Activated naive CD4-positive, alpha-beta T cell (primary cell): ENCODE measurements at places on chromosomes 2 and 18.

DNA sequence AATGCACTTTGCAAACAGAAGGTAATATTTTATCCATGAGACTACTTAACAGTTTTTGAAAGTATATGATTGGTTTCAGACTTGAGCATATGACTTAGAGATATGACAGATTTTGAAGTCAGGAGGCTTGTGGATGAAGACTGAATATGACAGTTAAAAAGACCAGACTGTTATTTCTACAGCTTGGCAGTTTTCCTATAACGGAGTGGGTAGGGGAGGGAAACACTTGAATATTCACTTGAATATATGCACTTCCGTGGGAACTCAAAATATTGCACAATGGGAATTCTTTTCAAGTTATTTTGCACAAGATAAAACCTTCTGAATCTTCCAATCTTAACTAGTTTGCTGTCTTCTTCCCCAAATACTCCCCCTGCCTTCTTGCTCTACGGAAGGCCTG, 64.6 kb upstream of the ACKR3 start:
- no peak for DNase-seq

- no peak for DNase-seq
These were observed 6.3 kb downstream of the MYOM1 start for GRCh38 chr18:3213300-3214059.

- DNase-seq: no peak
These were observed 219.3 kb downstream of the SPP2 start for GRCh38 chr2:234269769-234270204.

DNA sequence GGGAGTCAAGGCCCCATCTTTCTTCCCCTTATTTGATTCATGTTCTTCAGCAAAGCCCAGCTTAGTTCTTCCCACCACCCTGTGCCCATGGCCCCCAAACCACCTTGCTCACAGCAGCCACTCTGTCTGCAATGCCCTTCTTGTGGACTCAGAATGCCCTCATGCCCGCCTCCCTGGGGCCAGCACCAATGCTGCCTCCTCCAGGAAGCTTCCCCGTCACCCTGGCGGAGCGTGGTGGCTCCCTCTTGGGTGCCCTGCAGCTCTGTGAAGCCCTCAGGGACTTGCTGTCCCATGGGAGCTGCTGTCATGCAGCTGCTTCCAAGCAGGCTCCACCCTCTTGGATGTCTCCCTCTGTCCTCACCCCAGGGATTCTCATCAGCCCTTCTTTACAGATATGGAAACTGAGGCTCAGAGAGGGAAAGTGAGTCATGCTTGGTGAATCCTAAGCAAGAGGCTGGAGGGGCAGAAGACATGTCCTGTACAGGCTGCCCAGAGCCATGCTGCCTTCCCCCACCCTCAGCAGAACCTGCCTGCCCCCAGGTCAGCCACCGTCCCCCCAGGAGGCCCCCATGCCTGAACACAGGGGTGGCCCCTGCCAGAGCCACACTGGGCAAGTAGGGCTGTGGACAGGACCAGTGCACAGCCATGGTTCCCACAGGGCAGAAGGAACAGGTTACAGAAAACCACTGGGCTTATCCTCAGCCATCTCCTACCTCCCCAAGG, 11.8 kb upstream of the DUSP2 start:
- DNase-seq: no peak

DNA sequence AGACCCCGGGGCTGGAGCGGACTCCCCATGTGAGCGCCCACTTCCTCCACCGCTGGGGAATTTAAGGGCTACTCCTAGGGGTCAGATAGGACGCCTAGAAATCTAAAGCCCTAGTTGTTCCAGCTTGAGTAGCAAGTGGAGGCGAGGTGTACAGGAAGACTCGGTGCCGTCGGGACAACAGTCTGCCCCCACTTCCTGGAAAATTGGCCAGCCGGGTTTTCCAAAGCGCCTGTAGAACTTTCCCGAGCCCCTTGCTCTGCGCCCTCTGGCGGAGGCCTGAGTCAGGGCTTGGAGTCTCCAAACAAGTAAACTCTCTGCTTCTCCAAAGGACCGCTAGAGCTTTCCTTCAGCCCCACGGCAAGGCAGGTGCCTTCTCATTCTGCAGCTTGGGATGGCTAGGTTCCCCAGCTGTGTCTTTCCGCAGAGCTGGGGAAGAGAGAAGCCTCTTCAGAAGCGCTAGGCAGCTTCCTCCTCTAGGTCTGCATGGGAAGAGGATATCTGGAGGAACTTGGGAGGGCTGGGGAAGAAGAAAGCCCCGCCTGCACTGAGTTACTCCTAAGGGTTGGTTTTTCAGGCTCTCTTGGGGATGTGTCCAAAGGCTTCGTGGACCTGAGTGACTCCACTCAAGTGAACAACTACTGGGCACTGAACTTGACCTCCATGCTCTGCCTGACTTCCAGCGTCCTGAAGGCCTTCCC, 681 bp downstream of the SPR start:
- no peak for DNase-seq

- no peak for DNase-seq
These were observed 631.5 kb downstream of the NYAP2 start for GRCh38 chr2:226030788-226031646.

DNA sequence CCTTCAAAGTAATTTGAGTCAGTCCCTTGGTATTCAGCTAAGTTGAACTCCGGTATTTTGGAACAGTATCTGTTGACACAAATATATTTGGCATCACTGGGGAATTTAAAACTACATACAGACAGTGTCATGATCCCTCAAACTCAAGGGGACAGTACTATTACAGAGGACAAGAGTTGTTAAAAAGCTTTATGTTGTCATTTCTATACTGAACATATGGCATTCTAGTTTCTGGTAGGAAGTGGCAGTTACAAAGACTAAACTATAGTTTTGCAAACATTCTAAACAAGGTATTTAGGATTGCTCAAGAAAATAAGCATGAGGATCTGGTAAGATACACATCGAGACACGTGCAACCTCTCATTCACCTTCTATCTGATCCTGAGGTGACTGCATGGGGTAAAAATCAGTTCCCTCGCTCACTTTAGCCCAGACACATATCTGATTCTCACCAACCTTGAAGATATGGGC, 16.6 kb upstream of the CCNYL1 start:
- DNase-seq: no peak
